ENCODE measurements at places on chromosomes 11 and 22. TPM values are rescaled to one million over a fixed set of nuclear protein-coding genes. Genes with fewer than 3 reads are reported as not detected.

ABCC8 gene
- not detected for polyA plus RNA-seq

NXPE1 gene
- polyA plus RNA-seq, result not detected

MB gene
- polyA plus RNA-seq, result not detected

GRCh38 chr22:36565686-36566085 lies 36.7 kb upstream of the EIF3D start:
- DNase-seq, result no peak

DNA sequence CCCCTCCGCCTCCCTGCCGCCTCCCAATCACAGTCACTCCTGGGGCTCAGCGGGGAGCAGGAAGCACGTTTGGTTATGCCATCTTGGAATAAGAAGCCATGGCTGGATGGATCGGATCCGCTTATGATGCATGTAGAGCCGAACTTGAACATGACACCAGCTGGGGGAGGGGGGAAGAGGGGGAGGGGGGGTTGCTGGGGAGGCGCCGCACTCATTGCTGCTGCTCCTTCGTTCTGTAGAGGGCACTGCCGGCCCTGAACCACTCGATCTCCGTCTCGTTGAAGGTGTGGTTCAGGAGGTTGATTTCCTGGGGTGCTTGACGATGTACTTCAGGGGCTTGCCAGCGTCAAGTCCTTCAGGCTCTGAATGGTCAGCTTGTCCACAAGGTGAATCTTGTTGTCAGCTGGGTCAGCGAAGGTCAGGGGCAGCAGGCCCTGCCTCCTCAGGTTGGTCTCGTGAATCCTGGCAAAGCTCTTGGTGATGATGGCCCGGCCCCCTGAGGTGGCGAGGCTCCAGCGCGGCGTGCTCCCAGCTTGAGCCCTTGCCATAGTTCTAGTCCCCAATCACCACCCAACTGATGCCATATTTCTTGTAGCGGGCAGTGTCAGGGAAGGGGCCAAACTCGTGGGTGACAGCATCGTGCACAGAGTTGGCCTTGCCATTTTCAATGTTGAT lies 476.9 kb upstream of the ISX start:
- no peak for DNase-seq
